ENCODE measurements at places on chromosomes 1 and 21.

- DNase-seq = no peak
Measured at GRCh38 chr1:223123011-223123610, 19.9 kb downstream of the TLR5 start.

GRCh38 chr21:18387994-18388393, 15.6 kb downstream of the TMPRSS15 start:
- DNase-seq = no peak

GRCh38 chr1:3821004-3821403, 24.7 kb upstream of the LRRC47 start:
- no peak for DNase-seq

DNA sequence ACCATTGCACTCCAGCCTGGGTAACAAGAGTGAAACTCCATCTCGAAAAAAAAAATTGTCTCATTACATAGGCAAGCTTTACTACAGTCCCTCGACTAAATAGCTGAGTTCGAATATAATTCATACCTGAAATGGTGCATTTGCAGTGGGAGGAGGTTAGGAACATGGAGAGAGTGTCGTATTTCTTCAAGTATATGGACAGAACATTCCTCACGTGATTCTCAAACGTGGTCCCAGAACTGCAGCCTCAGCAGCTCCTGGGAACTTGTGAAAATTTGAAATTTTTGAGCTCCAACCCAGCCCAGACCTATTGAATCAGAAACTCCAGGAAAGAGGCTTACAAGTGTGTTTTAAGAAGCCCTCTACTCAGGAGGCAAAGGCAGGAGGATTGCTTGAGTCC, 7.2 kb downstream of the CDA start:
- no peak for DNase-seq

- DNase-seq = no peak
Measured at GRCh38 chr1:201745023-201745422, 83.9 kb upstream of the IPO9 start.

- no peak for DNase-seq
Measured at GRCh38 chr1:109027841-109028240, 14.1 kb downstream of the WDR47 start.

DNA sequence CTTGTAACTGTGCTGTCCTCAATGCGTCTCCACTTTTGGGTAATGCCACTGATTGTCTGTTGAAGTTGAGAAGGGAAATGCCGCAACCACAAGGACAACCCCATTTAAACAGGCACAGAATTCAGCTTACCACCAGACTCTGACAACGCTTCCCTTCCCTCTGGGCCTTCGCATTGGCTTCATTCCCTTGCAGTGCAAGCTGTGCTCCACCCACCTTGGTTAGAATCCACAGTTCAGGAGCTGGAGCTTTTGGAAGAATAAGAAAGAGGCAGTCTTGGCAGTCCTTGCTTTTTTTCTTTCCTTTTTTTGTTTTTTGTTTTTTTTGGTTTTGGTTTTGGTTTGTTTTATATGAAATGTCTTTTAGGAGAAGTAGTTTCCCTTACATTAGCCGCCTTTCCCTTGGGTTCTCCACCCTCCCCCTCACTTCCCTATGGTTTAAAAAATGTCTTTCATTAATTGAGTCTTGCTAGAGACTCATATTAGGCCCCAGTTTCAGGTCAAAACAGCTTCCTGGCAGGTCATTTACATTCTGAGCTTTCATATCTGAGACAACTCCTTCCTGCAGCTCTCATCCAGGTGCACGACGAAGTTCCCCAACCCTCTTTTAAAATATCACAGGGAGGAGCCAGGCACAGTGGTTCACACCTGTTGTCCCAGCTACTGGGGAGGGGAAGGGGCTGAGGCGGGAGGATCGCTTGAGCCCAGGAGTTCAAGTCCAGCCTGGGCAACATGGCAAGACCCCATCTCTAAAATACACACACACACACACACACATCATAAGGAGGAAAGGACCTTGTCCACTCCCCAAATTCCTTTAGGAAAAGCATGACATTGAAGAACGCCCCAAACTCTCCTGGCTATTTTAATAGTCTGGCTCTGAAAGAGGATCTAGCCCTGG, 20.7 kb upstream of the LAX1 start:
- DNase-seq = no peak

DNA sequence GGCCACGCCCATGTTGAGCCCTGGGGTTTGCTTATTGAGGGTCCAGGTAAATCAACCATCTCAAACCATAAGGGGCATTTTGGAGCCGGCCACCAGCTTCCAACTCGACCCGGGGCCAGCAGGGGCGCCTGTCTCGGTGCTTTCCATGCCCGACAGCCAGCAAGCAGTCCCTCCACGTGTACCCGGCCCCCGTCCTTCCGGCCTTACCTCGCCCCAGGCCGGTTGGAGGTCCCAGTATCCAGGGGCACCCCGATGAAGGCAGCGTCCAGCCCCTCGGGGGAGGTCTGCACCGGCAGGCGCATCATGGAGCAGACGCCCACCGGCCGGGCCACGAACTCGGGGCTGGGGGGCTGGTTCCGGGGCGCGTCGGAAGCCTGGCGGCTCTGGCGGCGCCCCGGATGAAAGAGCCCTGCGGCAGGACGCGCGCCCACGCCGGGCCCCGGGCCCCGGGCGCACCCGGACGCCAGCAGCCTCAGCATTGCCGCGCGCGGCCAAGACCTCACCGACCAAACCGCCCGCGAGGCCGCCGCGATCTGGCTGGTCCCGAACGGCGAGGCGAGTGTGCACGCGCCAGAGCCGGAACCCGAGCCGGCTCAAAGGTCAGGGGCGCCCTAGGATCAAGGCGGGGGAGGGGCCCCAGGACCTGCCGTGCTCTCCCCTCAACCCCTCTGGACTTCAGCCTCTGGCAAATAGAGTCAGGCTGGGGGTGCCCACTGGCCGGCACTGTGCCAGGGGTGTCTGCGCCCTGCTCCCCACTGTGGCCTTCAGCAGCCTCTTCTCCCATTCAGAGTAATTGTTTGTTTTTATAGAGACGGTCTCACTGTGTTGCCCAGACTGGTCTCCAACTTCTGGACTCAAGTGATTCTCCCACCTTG, at the start of gene AGMAT:
TSS of gene AGMAT (minus strand) at position 563 of the 875 bp plus-strand sequence. CDS start at position 479, 84 bp downstream.
- peak; percentile 49 for DNase-seq

DNA sequence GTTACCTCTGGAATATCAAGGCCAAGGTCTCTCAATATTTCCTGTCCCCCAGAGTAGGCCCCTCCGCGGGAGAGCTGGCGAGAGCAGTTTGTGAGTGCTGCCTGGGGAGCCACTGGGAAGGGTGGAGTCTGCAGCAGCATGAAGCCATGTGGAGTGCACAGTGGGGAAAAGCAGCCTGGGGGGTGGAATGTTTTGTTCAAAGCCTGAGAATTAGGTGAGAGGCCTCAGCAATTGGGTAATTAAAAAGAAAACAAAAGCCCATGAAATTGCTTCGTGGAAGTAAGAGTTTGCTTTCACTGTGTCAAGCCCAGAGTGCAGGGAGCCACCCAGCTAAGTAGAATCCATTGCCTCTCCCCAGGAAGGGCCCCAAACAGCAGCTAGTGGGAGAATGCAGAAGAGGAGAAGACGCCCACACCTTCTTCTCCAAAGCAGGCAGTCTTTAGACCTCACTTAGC, 30.2 kb upstream of the DISC1 start:
- DNase-seq = no peak

All from stimulated activated CD4-positive, alpha-beta T cell treated with anti-CD3 and anti-CD28 coated beads, TNF-alpha, amount 100 ng/mL, for 4 hours (primary cell).